ENCODE measurements at places on chromosomes 12 and 14.

DNA sequence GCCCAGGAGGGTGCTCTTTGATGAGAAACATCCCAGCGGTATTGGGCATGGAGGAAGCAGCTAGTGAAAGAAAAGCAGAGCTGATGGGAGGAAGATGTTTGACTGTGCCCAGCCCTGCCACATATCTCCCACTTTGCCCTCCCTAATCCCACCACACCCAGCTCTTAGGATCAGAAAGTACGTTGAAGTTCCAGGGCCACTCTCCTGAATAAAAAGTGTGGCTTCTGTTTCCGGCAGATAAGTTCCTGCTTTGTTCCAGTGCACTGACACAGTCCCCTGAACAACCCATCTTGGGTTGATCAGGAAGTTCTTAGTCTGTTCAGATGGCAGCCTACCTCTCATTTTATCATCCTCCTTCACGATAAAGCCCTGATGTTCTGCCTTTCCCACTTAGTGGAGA is 16.5 kb downstream of the TPCN1 start:
- DNase-seq = no peak

GRCh38 chr14:30971586-30971985 is 53.9 kb upstream of the AP4S1 start:
- no peak for DNase-seq

DNA sequence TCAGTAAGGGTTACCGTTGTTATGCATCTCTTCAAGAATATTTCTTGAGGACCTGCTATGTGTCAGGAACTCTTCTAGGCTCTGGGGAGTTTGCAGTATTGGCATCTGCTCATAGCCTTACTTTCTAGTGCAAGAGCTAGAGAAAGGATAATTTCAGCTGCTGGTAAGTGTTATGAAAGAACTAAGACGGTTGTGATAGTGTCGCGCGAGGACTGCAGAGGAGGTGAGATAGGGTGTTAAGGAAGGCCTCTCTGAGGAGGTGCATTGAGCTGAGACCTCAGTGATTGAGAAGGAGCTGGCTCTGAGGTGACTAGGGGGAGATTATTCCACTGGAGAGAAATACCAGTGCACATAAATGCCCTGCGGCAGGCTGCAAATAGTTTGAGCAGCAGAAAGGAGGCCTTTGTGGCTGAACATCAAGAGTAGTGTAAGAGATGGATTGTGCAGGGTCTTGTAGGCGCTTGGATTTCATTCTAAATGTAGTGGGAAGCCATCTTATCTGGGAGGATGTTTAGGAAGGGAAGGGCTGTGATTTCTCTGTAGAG is 824 bp downstream of the DDX55 start:
- no peak for DNase-seq

DNA sequence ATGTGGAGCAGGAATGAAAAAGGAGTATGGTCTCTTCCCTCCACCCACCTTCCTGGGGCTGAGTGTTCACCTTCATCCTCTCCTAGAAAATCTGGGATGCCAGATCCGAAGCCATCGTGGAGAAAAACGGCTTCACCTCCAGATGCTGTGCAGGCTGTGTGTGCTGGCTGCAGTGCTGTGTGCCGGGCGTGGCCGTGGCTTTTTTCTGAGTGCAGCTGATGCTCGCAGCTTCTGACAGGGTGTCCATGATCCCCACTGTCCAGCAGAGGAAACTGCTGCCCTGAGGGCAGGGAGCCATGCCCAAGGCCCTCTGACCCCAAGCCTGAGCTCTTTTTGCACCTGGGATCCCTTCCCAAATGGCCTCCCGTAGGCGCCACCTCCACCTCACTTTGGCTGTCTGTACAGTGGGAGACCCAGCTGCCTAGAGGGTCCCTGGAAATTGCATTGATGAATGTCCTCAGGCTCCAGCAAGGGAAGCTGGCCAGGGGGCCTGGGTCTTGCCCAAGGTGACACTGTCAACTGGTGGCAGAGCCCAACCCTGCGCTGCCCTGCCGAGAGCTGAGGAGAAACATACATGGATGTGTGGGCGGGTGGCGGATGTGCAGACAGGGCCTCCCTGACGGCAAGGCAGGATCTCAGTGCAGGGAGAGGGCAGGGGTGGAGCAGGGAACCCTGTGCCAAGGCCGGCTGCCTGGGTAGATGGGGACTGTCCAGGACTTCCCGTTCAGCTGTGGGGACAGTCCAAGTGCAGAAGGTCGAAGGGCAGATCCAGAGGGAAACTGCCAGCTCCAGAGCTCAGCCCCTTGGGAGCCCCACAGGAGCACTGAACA is 53.3 kb downstream of the BEGAIN start:
- no peak for DNase-seq

DNA sequence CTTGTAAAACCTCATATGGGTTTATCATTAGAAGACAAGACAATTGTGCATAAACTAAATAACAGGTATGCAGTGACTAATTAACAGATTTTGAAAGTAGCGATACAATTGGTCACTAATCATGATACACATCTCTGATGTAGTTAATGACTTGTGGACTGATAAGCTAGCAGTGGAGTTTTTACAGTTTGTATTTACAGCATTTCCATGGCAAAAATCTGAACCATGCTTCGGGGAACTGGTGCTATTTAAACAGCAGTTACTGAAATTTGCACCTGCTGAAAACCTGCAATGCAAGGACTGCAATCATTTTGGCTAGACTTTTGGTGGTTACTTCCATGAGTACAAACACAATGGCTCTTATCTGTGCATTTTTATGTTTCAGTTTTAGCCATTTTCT is 471.2 kb downstream of the RERGL start:
- DNase-seq = no peak

- no peak for DNase-seq
Measured at GRCh38 chr14:65012353-65012752, 25.7 kb downstream of the FNTB start.

DNA sequence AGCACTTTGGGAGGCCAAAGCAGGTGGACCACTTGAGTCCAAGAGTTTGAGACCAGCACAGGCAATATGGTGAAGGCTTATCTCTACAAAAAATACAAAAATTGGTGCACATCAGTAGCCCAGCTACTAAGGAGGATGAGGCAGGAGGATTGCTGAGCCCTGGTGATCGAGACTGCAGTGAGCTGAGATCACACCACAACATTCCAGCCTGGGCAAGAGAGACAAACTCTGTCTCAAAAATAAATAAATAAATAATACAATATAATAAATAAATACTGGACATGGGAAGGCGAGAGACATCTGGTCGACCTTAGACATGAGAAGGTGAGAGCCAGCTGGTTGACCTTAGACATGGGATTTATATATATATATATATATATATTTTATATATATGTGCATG is 119.8 kb upstream of the SLC38A4 start:
- DNase-seq = no peak

DNA sequence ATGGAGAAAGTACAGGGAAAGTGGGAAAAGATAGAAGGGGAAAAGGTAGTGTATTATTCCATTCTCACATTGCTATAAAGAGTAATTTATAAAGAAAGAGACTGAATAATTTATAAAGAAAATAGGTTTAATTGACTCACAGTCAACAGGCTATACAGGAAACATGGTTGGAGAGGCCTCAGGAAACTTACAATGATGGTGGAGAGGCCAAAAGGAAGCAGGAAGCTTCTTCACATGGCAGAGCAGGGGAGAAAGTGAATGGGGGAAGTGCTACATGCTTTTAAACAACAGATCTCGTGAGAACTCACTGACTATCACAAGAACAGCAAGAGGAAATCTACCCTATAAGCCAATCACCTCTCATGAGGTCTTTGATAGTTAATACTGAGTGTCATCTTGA is 725.0 kb upstream of the FLRT2 start:
- DNase-seq = no peak

DNA sequence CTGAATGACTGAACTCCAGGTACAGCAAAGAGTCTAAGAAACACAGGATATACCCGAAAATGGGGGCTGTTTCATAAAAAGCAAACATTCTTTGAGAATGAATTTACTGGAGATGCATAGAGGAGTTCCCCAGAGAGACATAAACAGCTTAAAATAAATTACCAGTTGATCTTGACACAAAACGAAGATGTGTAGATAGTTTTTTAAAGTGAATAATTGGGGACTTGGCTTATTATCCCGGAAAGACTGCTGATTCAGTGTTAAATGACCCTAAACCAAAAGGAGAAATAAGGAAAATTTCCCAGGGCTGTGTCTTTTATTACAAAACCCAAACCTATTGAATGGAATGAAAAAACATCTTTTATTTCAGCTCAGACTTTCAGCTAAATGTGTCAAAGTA is 1052.8 kb upstream of the TMEM132C start:
- DNase-seq = no peak

- no peak for DNase-seq
Measured at GRCh38 chr12:16884056-16884455, 278.1 kb upstream of the LMO3 start.

DNA sequence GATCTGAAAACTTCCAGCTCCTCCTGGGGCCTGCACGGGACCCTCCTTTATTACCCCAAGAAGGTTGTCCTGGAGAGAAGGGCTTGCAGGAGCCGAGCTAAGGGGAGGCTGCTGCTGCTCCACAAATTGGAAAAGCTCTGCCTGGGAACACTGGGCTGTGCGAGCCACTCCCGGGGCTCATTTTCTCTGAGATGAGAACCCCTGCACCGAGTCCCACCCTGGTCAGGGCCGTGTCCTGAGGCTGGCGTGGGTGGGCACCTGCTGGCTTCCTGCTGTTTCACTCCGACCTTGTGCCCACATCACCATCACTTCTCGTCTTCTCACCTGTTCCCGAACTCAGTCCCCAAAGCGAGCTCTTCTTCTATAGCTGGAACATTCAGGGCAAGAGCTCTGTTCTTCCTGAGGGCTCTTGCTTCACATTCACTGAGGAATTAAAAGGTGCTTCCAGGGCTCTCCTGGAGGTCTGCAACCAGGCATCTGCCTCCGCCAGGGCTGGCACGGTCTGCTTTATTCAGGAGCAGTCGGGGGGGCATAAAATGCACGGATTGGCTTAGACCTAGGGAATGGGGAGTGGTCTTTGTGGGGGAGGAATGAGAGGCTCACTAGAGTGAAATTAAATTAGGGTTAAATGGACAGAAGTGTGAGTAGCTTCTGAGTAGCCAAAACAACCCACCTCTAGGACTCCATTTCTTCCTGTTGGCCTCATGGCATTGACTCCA is 98.5 kb downstream of the ADGRD1 start:
- no peak for DNase-seq

DNA sequence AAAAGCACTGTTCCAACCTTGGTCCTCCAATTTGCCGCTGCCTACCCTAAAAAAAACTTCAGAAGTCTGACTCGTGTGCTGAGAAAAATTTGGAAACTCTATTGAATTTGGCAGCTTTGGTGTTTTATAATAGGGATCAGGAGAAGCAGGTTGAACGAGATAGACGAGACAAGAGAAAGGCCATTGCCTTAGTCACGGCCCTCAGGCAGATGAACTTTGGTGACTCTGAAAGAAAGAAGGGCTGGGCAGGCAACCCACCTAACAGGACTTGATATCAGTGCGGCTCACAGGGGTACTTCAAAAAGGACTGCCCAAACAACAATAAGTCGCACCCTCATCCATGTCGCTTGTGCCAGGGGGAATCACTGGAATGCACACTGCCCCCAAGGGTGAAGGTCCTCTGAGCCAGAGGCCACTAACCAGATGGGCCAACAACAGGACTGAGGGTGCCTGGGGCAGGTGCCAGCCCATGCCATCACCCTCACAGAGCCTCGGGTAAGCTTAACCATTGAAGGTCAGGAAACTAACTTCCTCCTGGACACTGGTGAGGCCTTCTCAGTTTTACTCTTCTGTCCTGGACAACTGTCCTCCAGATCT is 102.5 kb upstream of the SSTR1 start:
- no peak for DNase-seq

DNA sequence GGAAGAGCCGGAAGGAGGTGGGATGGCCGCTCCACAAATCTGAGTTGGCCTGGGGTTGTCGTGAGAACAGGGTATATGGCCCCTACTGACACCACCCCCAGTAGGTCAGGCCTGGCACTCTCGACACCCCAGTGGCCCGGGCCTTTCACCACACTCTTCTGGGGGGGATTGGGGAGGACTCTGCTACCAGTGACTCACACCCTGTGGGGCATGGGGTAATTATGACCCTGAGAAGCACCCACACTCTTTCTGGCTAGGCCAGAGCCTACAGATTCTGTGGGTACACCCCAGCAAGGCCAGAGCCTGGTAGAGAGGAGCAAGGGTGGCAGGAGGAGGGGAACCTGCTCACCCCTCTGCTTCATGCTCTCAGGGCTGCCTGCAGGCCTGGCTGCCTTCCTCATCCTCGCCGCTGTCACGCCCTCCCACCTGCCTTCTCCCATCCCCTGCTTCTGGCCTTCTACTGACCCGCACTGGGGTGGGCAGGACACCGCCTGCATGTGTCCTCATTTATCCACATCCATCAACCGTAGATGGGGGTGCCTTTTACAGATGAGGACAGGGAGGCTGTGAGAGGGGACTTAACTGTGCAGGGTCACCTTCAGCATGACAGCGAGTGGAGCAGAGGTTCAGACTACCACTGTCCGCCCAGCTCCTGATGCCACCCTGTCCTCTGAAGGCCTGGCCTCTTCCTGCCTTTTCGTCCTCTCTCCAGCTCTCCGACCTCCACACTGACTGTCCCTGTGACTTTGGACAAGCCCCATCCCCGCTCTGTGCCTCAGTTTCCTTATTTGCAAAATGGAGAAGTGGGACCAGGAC is 18.4 kb downstream of the ASB2 start:
- no peak for DNase-seq

- DNase-seq = no peak
Measured at GRCh38 chr14:34050606-34051005, 99.7 kb upstream of the EGLN3 start.

- no peak for DNase-seq
Measured at GRCh38 chr12:71071536-71072097, 86.2 kb downstream of the TSPAN8 start.

- peak; percentile 62 for DNase-seq
Measured at GRCh38 chr12:31323391-31324115, 2.4 kb downstream of the SINHCAF start.

DNA sequence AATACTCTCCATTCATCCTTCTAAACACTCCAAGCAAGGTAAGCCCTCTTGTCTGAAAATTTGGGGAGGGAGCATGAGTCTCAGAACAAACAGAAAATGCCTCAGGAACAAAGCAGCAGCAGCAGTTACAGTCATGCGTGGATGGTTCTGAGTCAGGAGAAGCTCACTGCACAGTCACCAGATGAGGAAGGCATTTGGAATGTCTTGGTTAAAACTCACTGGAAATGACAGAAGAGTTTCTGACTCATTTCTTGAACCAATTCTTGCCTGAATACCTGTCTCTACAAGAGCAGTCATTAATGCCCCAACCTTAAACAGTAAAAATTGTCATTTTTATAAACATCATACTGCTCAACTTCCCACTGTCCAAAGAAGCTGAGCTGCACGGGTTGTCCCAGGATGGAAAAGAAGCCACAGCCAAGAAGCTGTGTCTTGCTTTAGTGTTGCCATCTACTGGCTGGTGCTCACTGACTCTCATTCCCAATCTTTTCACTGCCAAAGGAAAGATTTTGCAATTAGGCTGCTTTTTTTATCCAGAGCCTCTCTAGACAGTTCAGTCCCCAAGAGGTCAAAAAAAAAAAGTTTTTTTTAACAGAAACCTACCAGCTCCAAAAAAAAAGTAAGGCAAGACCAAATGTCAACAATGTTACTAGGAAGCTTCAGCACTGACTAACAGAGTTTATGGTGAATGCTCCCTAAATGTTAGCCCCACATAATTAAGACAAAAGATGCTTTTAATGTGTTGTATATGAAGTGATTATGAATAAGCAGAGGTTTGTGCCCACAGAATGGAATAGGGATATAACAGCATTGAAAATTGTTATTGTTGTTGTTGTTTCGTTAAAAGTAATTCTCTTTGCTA is 40.4 kb downstream of the KICS2 start:
- DNase-seq = peak; percentile 42
